ENCODE measurements at places on chromosomes 13 and 19.

DNA sequence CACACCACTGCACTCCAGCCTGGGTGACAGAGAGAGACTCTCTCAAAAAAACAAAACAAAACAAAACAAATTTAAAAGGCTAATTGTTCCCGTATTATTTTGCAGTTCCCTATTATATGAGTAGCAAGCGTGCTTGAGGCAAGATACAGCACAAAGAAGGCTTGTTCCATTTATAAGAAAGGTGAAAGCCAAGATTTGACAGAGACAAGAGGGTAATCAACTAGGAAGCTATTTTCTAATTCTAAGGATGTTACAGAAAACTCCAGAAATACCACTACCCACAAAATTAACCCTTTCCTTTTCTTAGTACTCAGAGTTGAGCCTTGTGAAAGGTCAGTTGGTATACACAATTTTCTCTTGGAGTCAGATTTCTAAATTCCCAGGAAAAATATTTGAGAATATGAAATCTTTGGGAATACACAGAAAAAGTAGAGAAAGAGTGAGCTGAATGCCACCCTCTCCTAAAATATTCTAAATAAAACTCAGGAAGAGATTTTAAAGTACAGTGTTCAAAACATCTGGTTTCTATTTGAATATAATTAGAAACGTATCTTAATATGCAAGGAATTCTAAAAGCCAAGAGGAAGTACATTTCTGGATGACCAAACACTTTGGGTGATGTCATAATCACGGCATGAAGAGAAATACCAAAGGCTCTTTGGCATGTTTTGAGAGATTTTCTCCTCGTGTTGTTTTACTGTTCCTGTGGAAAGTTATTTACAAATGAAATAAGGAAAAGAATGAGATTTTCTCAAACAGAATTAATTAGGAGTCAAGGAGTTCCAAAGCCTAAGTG lies 63.0 kb upstream of the FLT1 start:
- DNase-seq: no peak

- no peak for DNase-seq
These were observed 18.8 kb upstream of the TNFRSF19 start for GRCh38 chr13:23551213-23552008.

DNA sequence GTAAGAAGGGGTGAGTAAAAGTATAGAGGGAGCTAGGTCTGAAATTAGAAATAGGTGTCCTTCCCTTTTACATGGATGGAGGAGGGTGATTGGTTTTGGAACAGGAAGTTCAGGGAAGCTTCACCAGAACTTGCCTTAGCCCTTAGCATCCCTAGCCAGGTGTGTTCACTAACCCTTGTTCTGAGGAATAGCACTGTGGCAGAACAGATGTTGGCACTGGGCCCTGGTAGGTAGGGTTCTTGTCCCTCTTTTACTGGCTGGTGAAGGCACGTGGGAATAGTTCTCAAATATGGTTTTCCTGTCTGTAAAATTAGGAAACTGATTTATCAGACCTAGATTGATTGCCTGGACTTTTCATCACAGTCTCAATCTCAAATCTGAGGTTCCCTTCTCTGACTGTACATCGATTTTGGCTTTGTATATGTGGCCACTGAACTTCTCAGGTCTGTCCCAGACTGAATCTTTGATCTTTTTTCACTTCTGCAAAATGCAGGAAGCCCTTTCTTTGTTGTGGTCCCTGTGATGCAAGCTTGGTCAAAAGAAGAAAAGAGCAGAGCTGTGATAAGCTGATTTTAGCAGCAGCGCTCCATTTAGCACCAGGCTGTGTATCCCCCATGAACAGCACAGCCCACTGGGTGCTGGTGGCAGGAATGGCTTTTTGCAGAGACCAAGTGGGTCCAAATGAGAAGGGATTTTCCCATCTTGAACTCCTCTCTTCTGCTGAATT lies 86.2 kb upstream of the HTR2A start:
- DNase-seq: peak; percentile 21

DNA sequence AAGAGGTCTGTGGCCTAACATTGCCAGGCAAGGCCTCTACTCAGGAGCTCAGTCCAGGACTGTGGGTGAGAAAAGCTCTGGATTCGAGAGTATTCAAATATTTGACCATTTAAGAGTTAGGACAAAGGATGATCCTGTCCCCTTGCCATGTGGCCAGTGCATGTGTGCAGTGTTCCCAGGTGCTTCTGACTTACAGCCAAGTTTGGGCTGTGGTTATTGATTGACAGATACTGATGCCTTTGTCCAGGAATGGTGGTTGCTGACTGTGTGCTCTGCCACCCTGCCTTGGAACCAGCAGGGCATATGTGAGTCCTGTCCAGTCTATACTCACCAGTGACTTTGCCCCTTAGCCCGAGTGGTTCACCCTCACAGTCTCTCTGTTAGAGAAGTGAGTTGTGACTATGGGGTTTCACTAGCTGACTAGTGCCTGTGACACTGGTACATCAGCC lies 51.9 kb downstream of the GARRE1 start:
- DNase-seq: no peak

DNA sequence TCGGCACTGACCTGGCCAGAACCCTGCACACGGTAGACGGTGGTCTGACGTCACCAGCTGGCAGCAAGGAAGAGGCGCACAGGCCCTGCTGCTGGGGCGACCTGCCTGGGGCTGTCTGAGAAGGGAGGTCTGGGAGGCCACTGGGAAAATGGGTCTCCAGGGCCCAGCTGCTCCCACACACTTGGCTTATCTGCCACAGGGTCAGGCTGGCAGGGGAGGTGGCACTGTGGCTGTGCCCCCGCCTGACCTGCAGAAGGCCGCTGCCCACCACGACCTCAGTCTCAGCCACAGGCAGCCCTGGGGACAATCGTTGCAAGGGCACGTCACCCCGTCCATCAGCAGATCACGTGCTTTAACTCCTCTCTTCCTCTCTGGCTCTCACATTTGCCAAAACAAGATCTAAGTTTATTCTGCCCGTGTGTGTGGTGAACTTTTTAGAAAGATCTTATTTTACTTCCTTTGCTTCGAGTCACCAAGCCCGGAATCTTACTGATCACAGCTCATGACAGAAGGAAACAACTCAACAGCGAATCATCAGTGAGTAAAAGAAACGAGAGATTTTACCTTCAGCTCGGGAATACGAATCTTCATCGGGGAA lies 45.2 kb upstream of the RANBP3 start:
- no peak for DNase-seq

- DNase-seq: no peak
These were observed 43.0 kb downstream of the ZAR1L start for GRCh38 chr13:32272021-32272683.

DNA sequence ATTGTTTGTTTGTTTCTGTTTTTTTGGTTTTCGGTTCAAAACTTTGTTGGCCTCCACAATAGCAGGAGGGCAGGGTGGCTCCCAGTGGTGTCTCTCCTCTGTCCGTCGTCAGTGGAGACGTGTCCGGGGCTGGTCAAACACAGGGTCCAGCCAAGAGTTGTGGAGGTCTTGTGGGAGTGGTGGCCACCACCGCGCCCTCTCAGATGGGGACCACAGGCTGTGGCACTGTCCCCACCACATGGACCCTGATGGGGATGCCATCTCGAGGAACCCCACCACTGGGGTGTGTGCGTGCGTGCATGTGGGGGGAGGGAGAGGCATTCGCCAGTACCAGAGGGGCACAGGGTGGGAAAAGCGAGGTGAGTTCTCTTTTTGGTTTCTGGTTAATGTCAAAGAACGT lies 13.8 kb downstream of the ZNF574 start:
- DNase-seq: no peak

GRCh38 chr19:955803-956765 lies 28.1 kb upstream of the WDR18 start:
- DNase-seq: no peak

GRCh38 chr13:110869231-110869804 lies 45.6 kb downstream of the ANKRD10 start:
- DNase-seq: no peak

GRCh38 chr13:99030326-99030725 lies 52.5 kb upstream of the DOCK9 start:
- DNase-seq: no peak

GRCh38 chr19:7959211-7959610 lies 15.7 kb upstream of the TIMM44 start:
- DNase-seq: no peak

DNA sequence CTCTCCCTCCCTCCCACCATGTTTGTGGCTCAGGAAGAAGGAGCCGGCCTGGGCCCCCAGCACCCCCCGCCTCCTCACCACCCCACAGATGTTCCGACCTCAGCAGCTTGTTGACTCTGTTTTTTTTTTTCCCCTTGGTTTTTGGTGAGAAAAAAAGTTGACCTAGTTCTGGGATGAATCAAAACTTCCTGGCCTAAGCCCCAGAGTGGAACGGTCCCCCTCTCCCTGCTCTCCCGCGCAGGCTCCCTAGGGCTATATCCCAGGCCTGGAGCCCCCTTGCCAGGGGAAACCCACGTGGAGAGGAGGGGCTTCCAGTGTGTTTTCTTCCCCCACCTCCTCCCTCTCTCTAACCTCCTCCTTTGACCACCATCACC lies 4.0 kb downstream of the COL5A3 start:
- DNase-seq: peak; percentile 37

- DNase-seq: no peak
These were observed 6.0 kb upstream of the NAPA start for GRCh38 chr19:47520839-47521238.

DNA sequence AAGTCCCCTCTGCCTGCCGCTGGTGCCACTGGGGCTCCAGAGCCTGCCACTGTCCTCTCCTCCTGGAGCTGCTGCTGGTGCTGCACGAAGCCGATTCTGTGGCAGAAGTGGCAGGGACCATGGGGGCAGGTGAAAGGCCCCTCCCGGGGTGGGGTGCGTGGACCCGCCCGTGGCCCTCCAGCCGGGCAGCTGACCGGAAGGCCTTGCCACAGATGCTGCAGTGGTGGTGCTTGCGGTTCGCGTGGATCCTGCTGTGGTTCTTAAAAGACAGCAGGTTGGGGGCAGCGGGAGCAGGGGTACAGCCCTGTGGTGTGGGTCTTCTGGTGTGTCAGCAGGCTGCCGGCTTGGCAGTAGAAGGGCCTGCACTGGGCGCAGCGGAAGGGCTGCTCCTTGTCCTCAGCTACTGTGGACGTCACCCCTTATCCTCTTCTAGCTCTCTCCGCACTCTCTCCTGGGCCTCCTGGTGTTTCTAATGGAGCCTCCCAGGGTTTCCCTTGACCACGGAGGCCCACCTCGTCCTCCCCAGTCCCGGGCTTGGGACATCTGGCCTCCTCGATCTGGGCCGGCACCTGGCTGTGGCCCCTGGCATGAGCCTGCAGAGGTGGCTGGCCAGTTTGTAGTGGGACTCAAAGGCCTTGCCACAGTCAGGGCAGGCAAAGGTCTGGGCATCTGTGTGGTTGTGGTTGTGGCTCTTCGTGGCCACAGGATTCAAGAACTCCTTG lies 380.4 kb downstream of the OLFM4 start:
- no peak for DNase-seq

- DNase-seq: no peak
These were observed 38.2 kb downstream of the MTMR6 start for GRCh38 chr13:25249001-25249543.

- DNase-seq: no peak
These were observed 28.4 kb downstream of the MBNL2 start for GRCh38 chr13:97250560-97250959.

DNA sequence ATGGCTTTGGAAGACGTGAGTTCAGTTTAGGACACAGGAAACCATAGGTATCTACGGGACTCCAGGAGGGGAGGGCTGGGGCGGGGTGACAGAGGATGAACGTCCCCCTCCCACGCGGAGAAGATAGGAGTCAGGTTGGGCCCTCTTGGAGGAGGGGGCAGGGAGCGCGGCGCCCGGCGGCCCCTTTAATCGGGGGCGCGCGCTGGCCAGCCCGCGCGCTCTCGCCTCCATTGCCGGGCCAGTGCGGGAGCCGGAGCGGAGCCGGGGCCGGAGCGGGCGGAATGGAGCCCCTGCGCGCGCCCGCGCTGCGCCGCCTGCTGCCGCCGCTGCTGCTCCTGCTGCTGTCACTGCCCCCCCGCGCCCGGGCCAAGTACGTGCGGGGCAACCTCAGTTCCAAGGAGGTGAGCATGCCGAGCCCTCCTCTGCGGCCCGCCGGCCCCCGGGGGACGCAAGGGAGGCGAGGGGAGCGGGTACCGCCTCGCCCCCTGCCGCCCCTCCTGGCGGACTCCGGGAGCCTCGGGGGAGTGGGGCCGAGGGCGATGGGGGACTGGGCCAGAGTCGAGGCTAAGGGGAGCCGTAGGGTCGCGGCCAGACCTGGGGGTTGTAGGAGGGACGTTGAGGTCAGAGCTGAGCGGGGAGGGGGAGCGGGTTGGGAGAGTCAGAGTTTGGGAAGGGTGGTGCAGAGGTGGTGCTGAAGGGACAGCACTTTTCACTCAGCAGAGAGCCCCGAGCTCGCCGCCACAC lies at the start of gene TMEM145:
Gene TMEM145 (plus strand): TSS at position 214 of the 744 bp plus-strand sequence. CDS start 68 bp downstream, at position 282.
- no peak for DNase-seq

DNA sequence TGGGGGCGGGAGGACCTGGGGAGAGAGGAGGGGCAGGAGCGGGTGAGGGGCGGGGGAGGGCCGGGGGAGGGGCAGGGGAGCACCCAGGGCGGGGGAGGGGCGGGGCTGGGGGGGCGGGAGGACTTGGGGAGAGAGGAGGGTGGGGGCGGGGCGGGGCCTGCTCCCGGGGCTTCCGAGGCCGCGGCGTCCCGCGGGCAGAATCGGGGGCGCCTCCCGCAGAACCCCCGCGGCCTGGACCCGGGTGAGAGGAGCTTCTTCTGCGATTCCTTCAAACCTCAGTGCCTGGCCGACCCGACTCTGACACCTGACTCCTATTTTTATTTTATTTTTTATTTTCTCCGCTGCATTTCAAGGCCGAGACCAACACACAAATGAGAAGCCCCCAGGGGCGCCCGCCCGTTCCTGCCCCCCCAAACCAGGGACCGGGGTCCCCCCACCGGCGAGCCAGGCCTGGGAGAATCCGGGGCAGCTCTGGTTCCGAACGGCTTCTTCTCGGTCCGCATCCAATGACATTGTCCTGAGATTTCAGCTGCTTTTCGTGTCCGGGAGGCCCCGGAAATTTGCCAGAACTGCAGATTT lies 470 bp upstream of the GRTP1 start:
- DNase-seq: no peak

GRCh38 chr19:17296273-17296672 lies 7.0 kb downstream of the ABHD8 start:
- no peak for DNase-seq

GRCh38 chr19:43639519-43640423 lies at the start of gene CADM4:
TSS of gene CADM4 (minus strand) at chr19:43639850. CDS start at chr19:43639790, 60 bp downstream.
- DNase-seq: peak; percentile 55

GRCh38 chr13:49030213-49030612 lies 54.5 kb downstream of the FNDC3A start:
- DNase-seq: no peak

- DNase-seq: peak; percentile 59
These were observed 736 bp upstream of the ZMYM5 start for GRCh38 chr13:19864024-19864745.

- peak; percentile 88 for DNase-seq
These were observed 16.6 kb downstream of the SIGLEC8 start for GRCh38 chr19:51441410-51442390.

- peak; percentile 38 for DNase-seq
These were observed 89.8 kb downstream of the GNG7 start for GRCh38 chr19:2612619-2613249.

All from CD8-positive, alpha-beta memory T cell (primary cell).